PC-9 (cell line): ENCODE measurements at places on chromosomes 7 and 10. TPM values are rescaled to one million over a fixed set of nuclear protein-coding genes. Genes with fewer than 3 reads are reported as not detected.

DNA sequence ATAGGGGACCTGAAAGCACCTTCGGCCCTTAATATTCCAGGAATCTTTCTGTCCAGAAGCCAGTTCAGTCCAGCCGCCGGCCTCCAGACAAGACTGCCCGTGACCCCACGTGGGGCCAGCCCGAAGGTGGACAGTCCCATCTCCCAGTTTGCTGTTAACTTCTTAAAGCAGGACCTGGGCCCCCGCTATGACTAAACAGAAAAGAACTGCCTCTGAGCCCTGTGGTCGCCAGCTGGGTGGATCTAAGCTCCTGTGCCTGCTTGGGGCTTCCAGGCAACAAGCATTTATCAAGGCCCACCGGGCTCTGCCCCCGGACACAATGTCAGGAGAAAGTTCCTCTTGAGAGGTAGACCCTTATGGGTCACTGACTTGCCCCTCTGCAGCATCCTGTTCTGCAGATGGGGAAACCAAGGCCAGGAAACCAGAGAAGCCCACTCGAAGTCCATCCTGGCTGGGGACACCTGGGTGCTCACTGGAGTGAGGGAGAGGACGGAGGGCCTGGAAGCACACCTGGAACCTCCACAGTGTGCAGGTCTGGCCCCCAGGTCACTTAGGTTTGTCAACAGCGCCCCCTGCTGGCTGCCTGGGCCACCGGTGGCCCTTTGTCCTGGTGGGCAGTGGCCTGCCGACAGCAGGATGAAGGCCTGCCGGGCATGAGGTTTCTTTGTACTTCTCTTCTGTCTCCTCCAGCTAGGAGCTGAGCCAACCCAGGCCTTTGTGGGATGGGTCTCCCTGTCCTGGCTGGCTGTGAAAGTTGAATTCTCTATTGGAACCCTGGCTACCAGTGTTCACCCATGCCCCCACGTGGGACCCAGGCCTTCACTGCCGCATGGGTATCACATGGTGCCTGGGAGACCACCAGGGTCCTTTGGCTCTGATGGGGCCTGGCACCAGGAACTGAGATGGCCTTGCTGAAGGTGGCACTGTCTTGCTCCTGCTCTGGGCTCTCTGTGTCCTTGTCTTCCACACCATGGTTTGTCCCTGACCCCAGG, 128.0 kb downstream of the ZMIZ1 start:
- peak; percentile 82 for DNase-seq
- no peak overlapping the region for H3K4me3 ChIP-seq
- H3K36me3 ChIP-seq, result no peaks in the 10 kb centered on the region
- no peak overlapping the region for H3K27ac ChIP-seq
- H3K4me1 ChIP-seq, result peaks cover 19% of the 10 kb centered on the region

GRCh38 chr10:130862122-130862521, 449.4 kb downstream of the TCERG1L start:
- H3K27me3 ChIP-seq, result 0 out of 2 replicates have a peak, but pooled peaks cover 3% of the 10 kb centered on the region
- no peak overlapping the region for H3K27ac ChIP-seq
- H3K36me3 ChIP-seq, result no peaks in the 10 kb centered on the region
- no peak for DNase-seq

Gene AKR1D1
- not detected in 2 replicates for total RNA-seq

DNA sequence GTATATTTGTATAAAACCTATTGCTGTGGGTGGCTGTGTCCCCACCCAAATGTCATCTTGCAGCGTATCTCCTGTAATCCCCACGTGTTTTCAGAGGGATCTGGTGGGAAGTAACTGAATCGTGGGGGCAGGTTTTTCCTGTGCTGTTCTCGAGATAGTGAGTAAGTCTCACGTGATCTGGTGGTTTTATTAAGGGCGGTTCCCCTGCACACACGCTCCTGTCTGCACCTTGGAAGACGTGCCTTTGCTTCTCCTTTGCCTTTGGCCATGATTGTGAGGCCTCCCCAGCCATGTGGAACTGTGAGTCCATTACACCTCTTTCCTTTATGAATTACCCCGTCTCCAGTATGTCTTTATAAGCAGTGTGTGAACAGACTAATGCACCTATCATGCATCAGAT, 97.6 kb downstream of the DYNC2I1 start:
- no peak for DNase-seq
- H3K27me3 ChIP-seq, result no peaks in the 10 kb centered on the region
- H3K27ac ChIP-seq, result no peak overlapping the region
- H3K4me3 ChIP-seq, result no peak overlapping the region
- 0 out of 2 replicates have a peak, but pooled peaks cover 1% of the 10 kb centered on the region for H3K36me3 ChIP-seq

Gene OR2A12
- total RNA-seq, result not detected in 2 replicates

DNA sequence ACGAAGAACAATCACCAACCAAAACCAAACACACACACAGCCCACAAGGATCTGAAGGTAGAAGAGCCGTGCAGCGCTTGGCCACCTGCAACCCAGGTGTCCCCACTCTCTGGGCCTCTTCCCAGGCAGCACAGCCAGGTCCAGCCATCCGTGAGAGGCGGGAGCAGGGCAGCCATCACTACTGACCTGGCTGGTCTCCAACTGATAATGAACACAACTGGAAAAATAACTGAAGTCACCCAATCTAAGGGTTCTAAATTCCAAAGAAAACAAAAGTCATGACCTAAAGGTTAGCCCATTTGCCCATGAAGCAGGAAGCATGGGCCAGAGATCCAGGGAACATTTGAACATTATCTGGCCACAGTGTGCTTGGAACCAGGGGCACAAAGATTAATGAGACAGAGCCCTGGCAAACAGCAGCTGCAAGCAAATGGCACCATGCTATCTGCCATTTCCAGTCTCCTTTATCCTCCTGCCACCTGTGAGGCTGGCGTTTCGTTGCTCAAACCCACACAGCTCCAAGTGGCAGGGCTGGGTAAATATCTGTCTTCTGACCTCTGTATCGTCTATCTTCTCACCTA, 207.9 kb downstream of the TNS3 start:
- H3K27ac ChIP-seq, result no peak overlapping the region
- H3K27me3 ChIP-seq, result no peaks in the 10 kb centered on the region
- H3K36me3 ChIP-seq, result peaks cover 62% of the 10 kb centered on the region
- H3K4me3 ChIP-seq, result no peak overlapping the region

Gene ASB10
- not detected in 2 replicates for total RNA-seq
